ENCODE measurements at places on chromosomes 1 and 21.

- no peak for DNase-seq
Measured at GRCh38 chr1:221217029-221217428, 337.8 kb downstream of the HLX start.

- no peak for DNase-seq
Measured at GRCh38 chr1:204917802-204918201, 47.1 kb downstream of the NFASC start.

DNA sequence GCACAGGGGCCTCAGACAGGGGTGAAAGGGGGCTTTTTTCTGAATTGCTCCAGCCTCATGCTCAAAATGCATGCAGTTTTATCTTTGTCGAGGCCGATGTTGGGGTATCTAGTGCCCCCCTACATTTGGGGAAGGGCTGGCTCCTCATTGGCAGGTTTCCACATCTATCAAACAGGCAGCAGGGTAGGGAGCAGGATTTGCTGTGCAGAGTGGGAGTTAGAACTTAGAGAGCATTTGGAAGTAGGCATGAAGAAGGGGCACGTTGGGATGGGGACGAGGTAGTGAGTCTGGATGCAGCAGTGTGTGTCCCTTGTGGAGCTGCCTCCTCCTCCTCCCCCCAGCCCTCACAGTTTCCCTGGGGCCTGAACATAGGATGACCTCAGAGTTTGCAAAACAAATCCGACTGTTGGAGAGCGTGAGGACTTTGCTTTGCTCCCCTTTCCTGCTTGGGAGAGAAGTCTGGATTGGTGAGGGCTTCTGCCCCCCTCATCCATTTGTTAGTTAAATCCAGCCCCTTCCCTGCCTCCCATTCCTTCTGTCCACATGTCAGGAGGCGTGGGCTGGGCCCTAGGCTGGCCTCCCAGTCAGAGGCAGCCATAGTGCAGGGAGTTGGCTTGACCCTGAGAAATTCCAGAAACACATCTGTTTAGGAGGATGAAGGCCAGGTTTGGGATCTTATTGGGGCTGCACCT is 36.9 kb upstream of the GPR37L1 start:
- DNase-seq, result no peak

GRCh38 chr1:10152709-10153284 is 57.6 kb upstream of the KIF1B start:
- no peak for DNase-seq

GRCh38 chr1:202165267-202165941 is 5.0 kb upstream of the PTPN7 start:
- DNase-seq, result no peak

DNA sequence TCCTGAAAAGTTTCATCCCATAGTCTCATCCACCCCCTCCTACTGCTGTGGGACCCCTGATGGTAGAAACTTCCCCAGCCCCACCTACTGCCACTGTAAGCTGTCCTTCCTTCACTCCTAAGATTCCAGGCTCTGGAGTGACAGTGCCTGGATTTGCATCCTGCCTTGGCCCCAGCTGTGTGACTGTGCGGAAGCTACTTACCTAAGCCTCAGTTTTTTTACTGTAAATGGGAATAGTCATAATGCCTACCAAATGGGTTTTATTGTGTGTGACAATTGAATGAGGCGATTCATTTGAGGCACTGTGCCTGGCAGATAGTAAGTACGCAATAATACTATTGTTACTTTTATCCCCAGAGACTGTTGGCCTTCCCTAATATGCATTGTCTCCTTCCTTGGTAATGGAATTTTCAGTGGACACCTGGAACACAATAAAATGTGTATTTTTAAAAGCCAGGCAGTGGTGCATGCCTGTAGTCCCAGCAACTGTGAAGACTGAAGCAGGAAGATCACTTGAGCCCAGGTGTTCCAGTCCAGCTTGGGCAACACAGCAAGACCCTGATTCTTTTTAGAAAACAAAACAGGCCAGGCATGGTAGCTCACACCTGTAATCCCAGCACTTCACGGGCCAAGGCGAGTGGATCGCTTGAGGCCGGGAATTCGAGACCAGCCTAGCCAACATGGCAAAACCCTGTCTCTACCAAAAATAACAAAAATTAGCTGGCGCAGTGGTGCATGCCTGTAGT is 55.0 kb upstream of the ZNF326 start:
- DNase-seq, result no peak

DNA sequence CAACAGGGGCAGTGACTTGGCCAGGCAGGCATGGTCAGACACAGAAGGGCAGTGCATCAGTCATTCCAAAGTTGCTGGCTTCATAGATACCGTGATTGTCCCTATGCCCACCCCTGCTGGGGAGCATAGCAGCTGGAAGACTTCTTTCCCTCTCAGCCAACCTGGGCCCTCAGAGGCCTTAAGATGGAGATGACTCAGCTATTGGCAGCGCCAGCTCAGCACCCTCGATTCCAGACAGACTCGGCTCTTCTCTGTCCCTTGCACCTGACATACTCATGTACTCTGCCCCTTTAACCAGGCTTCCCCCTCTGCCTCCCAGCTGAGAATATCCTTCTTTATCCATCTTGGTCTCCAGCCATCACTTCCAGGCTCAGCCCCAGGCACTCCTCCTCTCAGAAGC is 16.8 kb downstream of the SLAMF8 start:
- no peak for DNase-seq

DNA sequence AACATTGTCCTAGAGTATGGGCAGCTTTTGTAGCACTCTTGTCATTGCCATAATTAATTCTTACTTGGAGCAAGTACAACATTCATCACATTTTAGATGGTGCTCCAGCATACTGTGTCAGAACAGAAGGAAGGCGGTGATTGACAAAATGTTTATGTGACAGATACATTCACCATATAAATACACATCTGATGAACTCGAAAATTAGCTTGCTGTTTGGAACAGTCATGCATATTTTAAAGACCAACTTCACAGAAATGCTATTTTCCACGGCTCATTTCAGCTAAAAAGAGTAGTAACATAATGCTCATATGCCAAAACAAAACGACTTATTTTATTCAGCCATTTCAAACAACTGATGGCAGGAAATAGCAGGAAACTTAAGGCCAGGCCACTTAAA is 302.7 kb downstream of the MRPL39 start:
- DNase-seq, result no peak

DNA sequence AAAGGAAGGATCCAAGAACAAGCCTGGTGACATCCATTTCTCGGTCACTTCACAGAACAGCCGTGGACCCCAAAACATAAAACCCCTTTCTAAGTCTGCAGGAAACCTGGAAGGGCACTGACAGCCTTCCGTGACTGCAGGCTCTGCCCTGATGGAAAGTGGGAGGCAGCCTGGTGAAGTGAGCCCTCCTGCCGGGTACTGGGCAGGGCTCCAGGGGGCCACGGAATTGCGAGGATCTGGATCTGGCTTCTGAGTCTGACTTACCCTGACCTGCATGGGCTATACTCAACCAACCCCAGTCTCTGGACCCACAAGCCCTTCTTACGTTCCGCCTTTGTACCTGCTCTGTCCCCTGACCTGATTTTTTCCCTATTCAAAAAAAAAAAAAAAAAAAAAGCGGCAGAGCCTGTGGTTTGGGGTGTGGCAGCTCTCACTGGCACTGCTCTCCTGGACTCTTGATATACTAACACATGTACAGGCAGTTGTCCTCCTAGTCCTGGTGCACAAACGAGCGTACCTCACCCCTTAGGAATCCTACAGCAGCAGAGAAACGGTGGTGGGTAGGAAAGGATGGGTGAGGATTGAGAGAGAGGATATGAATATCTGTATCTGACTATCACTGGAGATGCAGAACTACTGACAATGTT is 82.9 kb downstream of the BEND5 start:
- no peak for DNase-seq

DNA sequence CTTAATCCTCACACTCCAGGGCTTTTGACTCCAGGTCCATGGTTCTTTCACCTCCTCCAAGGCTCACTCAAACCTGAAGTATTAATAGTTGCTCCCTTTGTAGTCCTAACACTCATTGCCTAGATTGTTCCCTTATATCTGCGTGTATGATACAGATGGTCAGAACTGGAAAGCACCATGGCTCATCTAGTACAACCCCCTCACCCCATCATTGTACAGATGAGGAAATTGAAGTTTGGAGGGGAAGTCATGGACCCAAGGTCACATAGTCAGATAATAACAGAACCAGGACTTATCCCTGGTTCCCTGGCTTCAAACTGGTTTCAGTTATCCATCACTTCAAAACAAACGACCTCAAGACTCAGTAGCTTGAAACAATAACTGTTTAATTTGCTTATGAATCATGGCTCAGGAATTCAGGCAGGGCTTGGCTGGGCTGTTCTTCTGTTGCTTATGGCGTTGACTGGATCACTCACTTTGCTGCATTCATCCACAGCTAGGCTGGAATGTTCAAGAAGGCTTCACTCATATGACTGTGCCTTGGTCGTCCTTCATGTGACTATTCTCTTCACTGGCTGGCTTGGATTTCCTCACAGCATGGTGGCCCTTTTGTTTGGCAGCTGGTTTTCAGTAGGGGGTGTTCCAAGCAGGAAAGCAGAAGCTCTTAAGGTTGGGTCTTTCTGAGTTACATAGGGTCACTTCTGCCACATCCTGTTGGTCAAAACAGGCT is 5.0 kb downstream of the NOS1AP start:
- no peak for DNase-seq

DNA sequence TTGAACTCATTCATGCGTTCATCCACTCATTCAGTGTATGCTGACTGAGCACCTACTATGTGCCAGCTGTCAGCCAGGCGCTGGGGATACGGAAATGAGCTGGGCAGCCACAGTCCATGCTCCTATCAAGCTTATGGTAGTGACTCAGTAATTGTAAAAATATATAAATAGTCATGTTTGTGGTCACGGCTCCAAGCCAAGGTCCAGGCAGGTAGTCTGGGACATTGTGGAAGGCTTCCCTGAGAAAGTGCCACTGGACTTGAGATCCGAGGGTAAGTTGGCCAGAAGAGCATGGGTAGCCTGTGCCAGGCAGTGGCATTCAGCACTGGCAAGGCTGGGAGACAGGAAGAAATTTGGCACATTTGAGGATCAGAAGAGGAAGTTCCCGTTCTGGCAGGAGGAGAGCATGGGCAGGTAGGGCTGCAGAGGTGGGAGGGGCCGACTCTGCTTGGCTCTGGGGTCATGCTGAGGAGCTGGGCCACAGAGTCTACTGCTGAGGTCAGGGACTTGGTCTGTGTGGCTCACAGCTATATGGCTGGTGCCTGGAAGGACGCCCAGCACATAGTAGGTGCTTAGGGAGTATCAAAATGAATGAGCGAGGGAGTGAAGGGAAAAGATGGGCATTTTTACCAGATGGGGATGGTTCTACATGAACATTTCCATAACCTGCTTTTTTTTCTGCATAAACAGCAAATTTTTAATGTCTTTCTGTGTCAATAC is 6.9 kb downstream of the PTPRF start:
- no peak for DNase-seq

GRCh38 chr1:94768036-94768435 is 52.1 kb upstream of the SLC44A3 start:
- no peak for DNase-seq

DNA sequence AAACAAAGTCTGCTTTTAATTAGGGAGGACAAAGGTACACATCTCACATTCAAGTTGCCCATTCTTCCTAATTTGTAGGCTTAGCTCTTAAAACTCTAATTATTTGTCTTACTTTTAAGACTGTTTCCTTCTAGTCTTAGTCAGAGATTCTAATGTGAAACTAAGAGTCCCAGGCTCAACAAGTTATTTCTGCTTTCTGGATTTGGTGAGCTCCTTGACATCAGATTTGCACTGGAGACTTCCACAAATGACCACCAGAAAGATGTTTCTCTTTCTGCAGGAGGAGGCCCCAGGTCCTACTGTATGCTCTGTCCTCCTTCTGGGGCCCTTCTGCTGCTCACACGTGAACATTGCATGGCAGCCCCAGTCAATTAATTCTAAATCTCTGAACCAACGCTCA is 194.2 kb upstream of the JUN start:
- DNase-seq, result no peak

DNA sequence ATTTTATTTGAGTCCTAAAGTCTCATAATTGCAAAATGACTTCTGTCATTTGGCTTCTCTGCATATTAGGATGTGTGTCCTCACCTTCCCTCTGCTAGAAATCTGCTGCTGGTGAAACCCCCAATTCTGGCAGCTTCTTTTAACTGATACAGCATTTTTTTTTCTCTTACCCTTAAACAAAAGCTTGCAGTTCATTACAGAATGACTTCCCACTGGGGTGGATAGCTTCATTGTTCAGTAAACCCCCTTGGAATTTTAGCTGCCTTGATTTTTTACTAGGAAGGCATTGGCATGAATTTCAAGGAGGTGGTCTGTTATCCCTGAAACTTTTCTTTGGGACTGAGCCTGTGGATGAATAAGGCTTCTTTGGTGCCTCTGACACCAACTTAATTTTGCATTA is 16.8 kb downstream of the TSEN15 start:
- DNase-seq, result no peak

GRCh38 chr1:180157576-180158057 is 2.9 kb downstream of the QSOX1 start:
- no peak for DNase-seq

- no peak for DNase-seq
Measured at GRCh38 chr1:8598783-8599182, 218.7 kb downstream of the RERE start.

DNA sequence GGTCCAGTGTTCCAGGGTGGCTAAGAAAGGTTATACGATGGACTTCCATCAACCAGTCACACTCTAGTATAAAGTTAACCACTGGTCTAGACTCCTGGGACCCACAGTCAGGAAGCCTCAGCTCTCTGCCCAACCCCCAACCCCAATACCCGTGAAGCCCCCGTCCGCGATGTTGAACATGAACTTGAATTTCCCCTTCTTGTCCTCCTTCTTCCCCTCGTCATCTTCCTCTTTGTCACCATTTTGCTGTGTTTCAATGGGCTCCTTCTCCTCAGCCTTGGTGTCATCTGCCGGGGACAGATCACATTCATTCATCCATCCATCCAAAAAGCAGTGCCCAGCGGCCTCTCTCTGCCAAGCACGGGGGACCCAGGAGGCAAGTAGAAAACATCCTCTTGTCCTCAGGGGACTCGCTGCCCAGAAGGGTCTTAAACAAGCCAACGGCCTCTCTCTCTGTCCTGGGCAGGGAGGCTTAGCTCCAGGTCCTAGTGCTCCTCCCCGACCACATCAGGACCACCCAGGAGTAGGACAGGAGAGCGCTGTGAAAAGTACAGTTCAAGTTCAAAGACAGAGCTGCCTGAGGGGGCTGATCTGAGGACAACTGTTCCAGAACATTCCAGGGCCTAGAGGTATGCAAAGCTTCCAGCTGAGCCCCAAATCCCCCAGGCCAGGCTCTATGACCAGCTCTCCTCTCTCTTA is 66.5 kb downstream of the KCNAB2 start:
- no peak for DNase-seq

DNA sequence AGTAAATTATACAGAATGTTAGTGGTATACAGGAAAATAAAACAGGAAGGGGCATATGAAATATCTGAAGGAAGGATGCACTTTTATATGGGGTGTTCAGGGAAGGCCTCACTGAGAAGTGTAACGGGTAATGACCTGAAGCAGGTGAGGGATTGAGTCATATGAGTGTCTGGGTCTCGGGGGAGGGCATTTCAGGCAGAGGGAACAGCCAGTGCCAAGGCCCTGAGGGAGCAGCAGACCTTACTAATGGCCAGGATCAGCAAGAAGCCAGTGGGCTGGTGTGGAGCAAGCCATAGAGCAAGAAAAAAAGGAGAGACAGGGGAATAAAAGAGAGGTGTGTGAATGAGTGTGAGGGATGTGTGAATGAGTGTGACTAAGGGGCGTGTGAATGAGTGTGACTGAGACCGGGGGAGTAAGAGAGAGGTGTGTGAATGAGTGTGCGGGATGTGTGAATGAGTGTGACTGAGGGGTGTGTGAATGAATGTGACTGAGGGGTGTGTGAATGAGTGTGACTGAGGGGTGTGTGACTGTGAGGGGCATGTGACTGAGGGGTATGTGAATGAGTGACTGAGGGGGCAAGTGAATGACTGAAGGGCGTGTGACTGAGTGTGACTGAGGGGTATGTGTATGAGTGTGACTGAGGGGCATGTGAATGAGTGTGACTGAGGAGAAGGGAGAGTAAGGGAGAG is 107.2 kb downstream of the GLIS1 start:
- no peak for DNase-seq

Measured in stimulated activated CD8-positive, alpha-beta memory T cell treated with anti-CD3 and anti-CD28 coated beads, Interleukin-4, amount 100 ng/mL, for 4 hours (primary cell).